Activated T-cell treated with anti-CD3 and anti-CD28 coated beads for 24 hours (primary cell): ENCODE measurements at places on chromosomes 6 and 20.
A peak's percentile ranks its signal among the peaks of the same experiment; 100 is the strongest.

DNA sequence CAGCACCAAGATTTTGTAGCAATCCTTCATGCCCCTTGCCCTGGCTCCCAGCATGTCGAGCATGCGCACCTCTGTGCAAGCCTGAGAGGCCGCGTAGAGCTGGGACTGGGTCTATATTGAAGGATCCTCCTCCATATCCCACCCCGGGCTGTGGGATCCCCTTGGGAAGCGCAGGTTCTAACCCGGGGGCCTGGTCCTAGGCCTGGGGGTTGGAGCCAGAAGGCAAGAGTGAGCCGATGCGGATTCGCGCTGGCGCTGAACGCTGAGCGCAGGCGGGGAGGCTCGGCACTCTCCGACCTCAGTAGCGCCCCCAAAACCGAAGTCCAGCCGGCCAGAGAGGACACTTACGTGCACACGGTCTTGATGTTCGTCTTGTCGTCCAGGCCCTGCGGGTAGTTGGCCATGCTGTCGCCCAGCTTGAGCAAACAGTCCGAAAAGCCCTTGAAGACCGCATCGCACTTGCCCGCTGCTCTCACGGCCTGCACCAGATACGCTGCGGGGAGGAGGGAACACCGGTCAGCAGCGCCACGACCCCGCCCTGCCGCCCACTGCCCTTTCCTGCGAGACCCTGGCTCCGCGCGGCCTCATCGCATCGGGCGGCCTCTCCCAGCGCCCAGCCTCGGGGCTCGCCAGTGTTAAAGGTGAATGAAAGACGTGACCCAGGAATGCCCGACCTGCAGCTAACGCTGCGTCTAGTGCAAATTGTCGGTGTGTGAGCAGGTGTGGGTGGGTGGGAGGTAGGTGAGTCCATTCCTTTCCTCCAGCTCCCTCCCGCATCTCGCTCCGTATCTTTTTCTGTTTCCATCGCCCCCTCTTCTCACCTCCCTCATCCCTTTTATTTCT lies 4.5 kb downstream of the NRN1 start:
- DNase-seq = no peak

DNA sequence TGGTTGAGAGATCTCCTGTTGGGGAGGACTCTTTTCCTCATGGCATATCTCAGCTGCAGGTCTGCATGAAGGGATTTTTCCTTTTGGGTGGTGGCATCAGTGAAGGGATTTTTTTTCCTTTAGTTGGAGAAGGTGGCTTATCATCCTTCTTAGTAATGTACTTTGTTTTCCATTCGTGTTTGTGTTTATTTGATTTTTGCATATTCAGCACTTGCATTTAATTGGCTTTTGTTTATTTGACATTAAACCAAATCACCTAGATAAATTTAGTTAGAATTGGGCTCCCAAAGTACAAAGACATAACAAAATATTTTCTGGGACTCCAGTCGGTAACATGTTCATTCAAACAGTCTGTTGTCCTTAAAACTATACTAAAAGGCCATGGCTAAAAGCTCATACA lies 56.2 kb upstream of the MANEA start:
- DNase-seq = no peak

DNA sequence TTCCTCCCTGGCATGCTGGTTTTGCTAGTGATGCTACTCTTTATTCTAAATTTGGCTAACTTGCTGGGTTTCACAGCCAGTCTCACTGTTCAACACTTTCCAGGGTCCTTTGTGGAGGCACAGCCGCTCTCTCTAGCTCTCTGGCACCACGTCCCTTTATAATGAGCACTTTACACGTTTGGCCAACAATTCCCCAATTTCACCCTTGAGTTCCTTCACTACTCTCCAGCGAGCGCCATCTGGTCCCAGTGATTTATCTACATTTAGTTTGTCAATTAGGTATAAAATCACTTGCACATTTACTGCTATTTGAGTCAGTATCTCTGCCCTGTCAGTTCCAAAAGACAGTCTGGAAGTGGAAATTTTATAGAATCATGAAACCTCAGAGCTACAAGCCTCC lies 241.9 kb upstream of the MOCS1 start:
- no peak for DNase-seq

GRCh38 chr20:3461911-3462677 lies 8.7 kb upstream of the ATRN start:
- DNase-seq = no peak

GRCh38 chr20:60808701-60809100 lies 443.4 kb upstream of the CDH4 start:
- DNase-seq = no peak

DNA sequence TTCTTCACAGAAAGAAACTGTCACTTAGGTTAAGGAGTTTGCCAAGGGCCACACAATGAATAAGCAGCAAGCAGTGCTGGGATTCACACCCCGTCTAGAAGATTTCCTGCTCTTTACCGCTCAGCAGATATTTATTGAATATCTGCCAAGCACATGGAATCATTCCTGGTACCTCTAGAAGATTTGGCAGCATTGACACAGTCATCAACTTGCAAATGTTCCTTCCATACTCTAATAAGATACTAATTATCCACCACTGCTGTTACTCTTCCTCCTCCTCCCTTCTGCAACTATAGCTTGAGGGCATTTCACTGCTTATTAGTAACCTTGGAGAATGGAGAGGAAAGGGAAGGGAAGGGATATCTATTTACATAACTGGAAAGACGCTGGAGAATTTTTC lies 13.0 kb downstream of the MOXD1 start:
- DNase-seq = no peak

- DNase-seq = no peak
Observed at GRCh38 chr6:37738216-37738615, 40.5 kb upstream of the MDGA1 start.

DNA sequence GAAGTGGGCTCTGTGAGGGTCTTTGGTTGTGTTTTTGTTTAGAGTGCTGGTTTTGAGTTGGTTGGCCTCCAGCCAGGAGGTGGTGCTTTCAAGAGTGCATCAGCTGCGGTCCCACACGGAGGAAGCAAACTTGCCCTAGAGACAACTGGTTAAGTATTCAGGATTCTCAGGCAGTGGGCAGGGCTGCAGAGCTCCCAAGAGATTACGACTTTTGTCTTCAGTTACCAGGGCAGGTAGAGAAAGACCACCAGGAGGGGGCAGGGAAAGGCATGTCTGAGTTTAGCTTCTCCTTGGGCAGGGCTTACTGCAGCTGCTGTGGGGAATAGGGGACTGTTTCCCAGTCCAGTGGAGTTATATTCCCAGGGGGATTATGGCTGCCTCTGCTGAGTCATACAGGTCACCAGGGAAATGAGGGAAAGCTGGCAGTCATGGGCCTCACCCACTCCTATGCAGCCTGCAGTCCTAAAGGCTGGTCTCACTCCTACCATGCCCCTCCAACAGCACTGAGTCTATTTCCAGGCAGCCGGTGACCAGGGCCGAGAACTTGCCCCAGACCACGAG lies 64.3 kb downstream of the TTI1 start:
- DNase-seq = no peak

GRCh38 chr6:106666282-106667021 lies 37.1 kb downstream of the QRSL1 start:
- DNase-seq = no peak

- DNase-seq = no peak
Observed at GRCh38 chr20:41100001-41100480, 37.3 kb upstream of the PLCG1 start.

DNA sequence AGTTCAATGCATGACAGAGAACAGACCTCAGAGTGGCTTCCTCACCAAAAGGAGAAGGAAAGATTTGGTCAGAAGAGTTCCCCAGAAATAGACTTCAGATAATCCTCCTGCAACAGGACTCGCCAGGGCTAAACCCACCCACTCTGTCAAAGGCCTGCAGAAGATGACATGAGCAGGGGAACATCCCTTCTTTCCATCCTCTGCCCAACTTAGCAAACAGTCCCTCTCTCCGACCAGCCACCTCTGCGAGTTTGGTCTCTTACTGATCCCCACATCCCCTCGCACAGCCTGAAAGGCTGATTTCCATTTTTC lies 7.5 kb downstream of the NFATC2 start:
- DNase-seq = no peak

DNA sequence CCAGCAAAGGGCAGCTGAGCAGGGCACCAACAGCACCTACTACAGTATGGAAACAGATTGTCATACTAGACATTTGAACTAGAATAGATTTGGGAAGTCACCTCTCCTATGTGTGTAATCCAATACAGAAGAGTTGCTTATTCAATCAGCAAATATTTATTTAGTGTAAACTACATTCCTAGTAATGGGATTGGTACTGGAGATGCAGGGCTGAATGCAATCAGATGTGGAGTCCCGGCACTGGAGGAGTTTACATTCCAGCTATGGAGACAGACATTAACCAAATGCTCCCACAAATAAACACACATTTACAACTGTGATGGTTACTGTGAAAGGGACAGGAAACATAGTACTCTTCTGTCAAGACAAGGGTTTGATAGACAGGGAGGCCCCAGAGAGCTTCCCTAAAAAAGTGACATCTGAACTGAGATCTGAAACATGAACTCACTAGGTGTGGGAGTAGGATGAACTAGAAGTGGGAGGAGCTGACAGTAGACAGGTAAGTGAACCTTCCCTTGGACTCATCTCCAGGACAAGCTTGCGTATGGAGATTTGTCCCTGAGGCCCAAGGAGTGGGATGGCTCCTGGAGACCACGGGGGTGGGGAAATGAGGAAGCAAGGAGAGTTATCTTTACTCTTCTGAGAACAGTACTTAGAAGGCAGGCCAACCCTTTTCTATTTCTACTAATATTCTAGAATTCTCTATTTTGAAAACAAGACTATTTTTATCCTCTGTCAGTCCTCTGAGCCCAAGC lies 420.5 kb downstream of the MAFB start:
- no peak for DNase-seq

GRCh38 chr20:45211569-45212474 lies 5.0 kb downstream of the SEMG1 start:
- DNase-seq = no peak

GRCh38 chr6:165186041-165186440 lies 123.4 kb downstream of the C6orf118 start:
- DNase-seq = no peak

DNA sequence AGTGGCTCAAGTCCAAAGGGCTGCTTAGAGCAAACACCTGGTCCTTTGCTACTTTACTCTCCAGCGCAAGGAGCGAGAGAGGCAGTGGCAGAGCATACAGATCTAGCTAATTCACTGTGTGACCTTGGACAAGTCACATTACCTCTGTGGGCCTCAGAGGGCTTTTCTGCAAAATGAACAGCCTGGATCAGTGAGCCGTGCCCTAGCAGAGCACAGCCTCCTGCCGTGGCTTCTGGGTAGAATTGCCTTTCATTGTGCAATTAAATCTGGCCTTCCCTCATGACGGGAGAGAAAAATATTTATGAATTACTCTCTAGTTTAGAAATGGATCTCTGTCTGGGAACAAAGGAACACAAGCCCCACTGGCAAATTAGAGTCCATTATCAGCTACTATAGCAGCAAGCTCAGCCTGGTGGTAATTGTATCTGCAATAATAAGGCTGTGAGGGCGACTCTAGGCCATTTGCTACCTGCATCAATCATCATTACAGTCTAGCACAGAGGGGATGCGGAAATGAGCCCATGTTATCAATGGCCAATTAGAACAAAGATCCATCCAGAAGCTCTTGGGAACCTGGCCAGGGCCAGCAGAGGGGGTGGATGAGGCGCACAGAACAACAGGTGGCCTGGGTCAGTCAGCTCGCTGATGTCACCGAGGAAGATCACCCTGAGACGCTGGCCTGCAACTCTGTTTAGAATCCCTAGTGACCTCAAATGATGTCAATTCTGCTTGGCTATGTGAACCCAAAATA lies 114.2 kb upstream of the LY86 start:
- no peak for DNase-seq

GRCh38 chr6:42400061-42400760 lies 51.5 kb downstream of the TRERF1 start:
- DNase-seq = no peak

GRCh38 chr20:34751453-34751852 lies 47.3 kb downstream of the TP53INP2 start:
- DNase-seq = no peak

DNA sequence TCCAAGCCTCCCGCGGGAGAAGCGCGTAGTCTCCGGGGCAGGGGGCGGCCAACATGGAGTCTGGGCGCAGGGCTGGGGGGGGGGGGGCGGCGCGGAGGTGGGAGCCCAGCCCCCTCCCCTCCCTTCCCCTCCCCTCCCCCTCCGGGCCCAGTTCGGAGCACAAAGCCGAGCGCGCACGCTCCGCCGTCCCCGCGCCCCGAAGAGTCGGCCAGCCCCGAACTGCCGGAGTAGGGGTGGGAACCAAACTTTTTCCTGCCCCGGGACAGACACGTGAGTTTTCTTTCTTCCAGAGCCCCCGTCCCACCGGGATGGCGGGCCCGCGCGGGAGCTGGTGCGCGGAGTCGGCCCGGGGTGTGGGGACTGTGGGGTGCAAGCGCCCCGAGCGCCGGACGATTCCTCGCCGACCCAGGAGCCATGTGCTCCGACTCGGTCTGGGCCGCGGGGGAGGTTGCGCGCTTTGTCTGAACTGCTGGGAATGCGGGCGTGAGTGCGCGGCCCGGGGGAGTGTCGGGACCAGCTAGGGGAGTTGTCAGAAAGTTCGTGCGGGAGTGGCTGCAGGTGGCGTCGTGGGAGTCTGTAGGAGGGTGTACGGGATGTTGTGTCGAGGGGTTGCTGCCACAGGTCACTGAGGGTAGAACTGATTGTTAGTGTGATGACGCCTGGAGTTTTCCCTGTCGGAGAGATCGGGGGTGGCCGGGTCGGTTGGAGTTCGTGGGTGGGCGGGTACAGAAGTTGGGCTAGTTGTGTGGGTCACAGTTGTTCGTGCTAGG lies 1.2 kb downstream of the TGIF2 start:
- DNase-seq = peak; percentile 33

GRCh38 chr6:113662093-113662665 lies 195.0 kb upstream of the MARCKS start:
- DNase-seq = no peak

DNA sequence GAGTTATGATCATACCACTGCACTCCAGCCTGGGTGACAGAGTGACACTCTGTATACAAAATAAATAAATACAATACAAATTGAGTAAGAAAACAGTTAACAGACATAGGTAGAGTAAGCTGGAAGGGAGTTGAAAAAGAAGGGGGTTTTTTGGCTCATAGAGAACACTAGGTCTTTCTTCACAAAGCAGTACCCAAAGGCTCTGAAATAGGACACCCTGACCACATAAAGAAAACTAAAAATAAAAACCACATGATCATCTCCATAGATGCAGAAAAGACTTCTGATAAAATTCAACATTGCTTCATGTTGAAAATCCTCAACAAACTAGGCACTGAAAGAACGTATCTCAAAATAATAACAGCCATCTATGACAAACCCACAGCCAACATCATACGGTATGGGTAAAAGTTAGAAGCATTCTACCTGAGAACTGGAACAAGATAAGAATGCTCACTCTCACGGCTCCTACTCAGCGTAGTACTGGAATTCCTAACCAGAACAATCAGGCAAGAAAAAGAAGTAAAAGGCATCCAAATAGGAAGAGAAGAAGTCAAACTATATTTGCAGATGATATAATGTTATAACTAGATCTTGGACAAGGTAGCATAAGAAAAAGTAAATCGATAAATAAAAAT lies 48.6 kb downstream of the TOMM6 start:
- no peak for DNase-seq
